ENCODE measurements at places on chromosomes 4 and X.

- no peak for DNase-seq
Observed at GRCh38 chr4:109248322-109248900, 54.0 kb downstream of the COL25A1 start.

DNA sequence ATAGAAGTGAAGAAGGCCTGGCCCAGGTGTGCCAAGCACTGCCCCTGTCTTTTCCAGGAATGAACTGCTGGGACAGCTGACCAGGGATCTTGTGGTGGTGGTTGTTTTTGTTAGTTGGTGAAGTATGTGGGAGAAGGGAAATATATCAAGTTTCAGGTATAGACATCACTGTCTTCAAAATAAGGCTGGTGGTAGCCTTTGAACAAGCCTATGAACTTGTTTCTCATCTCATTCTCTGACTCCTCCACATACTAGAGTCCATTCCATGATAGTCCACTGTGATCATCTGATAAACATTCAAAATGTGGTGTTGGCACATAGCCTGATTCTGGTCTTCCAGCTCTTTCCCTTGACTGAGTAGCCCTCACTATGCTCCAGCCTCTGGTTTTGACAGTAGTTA, 303.7 kb downstream of the CAMK2D start:
- DNase-seq: no peak

- DNase-seq: no peak
Observed at GRCh38 chr4:91764085-91764484, 539.7 kb upstream of the GRID2 start.

GRCh38 chr4:125956276-125956675, 641.5 kb downstream of the FAT4 start:
- no peak for DNase-seq

GRCh38 chrX:111868726-111869638, 7.0 kb upstream of the TRPC5OS start:
- DNase-seq: no peak

GRCh38 chrX:38407126-38407525, 54.7 kb downstream of the OTC start:
- DNase-seq: no peak

All from NCI-H1105 treated with DMSO at 0.1 percent for 48 hours (cell line).